ENCODE measurements at places on chromosomes 1 and 21.
A peak's percentile ranks its signal among the peaks of the same experiment; 100 is the strongest.

- no peak for DNase-seq
These were observed 216.5 kb downstream of the PRDM2 start for GRCh38 chr1:13916530-13916929.

DNA sequence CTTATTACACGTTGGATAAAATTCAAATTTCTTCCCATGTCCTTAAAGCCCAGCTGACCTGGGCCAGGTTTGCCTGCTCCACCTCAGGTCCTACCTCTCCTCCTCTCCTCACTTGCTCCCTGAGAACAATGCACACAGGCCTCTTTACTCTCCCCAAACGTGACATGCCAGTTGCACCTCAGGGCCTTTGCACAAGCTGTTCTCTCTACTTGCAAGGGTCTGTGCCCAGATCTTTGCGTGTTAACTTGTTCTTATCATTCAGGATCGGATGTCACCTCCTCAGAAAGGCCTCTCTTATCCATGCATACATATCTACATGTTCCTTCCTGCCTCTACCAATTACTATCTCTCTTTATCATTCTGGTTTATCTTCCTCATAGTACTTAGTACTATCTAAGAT is 14.7 kb upstream of the LEFTY1 start:
- no peak for DNase-seq

GRCh38 chr1:230277201-230278025 is 148.7 kb downstream of the PGBD5 start:
- no peak for DNase-seq

GRCh38 chr1:9291914-9292360 is 757 bp upstream of the SPSB1 start:
- no peak for DNase-seq

GRCh38 chr1:2952371-2952770 is 68.9 kb upstream of the ACTRT2 start:
- no peak for DNase-seq

GRCh38 chr1:200130552-200130951 is 103.0 kb downstream of the NR5A2 start:
- no peak for DNase-seq

- no peak for DNase-seq
These were observed 18.7 kb downstream of the STK40 start for GRCh38 chr1:36367066-36367465.

DNA sequence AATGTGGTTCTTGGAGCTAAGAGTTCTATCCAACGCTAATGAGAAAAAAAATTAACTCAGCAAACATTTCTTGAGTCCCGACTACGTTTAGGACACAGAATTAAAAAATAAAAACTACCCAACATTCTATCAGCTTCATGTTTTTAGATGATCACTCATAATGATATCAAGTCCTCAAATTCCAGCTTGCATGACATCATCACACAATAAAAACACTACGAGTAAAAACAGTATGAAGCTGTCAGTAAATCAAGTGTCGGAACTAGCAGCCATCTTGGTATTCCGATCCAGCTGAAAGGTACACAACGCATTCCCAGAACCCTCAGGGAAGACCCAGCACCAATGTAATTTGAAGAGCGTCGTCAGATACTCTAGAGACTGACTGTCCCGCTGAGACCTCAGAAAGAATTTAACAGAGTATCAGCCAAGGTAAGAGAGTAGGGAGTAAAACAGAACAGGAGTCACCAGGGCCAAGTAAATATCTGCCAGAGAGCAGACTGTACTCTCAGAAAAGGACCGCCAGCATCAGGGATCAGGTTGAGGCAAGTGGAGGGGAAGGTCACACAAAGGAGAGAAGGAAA is 57.0 kb downstream of the NRIP1 start:
- no peak for DNase-seq

DNA sequence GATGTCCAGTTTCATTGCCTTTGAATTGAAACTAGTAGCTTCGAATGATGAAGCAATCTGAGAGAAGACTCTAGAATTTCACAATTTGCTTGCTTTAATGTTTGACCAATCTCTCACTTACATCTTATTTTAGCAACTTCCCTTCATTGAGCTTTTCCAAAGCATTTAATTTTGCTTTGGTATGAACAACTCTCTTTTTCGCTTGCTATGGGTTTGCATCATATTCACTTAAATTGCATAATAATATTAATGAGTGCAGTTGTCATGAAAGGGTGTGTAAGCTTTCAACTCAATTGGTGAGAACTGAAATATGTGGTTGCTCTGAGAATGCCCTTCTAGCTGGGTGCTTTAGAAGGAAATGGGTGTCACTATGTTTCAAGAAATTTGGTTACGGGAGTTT is 309.2 kb downstream of the HLX start:
- DNase-seq: no peak

DNA sequence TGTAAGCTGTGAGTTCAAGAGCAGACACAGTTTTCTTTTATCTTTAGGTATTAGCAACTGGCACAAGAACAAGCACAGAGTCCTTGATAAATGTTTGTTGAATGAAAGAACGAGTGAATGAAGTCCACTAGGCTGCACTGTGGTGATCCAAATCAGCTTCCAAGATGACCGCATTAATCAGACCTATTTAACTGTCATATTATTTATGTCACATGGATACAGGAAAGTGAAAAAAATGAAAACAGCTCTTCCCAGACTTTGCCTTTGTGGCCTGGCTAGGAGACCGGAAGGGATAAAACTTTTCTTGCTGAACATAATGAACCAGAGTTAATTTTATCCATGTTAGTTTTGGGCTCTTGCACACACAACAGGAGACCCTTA is 261.3 kb downstream of the TNR start:
- DNase-seq: no peak

GRCh38 chr1:30662291-30662840 is 61.0 kb downstream of the MATN1 start:
- no peak for DNase-seq

DNA sequence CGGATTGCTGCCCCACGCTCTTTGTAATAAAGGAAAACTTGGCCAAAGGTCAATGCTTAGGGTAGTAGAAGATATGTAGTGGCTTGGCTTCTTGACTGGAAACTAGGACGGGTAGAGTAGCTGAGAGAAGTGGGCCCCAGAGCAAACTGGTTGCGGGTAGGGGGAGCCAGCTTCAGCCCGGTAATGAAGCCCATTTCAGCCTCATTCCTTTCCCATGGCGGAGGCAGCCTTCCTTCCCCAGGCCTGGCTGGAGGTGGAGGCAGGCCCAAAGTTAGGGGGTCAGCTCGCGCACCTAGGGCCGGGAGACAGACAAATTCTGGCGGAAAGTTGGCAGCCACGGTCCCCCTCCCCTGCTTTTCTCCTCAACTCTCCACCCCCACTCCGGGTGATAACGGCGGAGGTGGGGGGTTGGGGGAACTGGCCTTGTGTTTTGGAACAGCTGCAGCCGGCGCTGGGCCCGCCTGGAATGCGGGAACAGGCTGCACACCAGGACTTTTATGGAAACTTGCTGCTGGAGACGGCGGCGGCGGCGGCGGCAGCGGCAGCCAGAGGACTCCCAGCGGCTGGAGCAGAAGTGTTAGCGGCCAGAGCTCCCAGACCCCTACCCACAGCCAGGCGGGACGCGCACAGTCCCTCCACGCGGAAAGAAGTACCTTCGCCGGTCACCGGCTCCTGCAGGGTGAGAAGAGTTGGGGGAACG is at the start of gene NEXN:
Gene NEXN (plus strand): TSS at position 544 of the 700 bp plus-strand sequence. CDS start 27,483 bp downstream, outside the sequence.
- DNase-seq: peak; percentile 57

DNA sequence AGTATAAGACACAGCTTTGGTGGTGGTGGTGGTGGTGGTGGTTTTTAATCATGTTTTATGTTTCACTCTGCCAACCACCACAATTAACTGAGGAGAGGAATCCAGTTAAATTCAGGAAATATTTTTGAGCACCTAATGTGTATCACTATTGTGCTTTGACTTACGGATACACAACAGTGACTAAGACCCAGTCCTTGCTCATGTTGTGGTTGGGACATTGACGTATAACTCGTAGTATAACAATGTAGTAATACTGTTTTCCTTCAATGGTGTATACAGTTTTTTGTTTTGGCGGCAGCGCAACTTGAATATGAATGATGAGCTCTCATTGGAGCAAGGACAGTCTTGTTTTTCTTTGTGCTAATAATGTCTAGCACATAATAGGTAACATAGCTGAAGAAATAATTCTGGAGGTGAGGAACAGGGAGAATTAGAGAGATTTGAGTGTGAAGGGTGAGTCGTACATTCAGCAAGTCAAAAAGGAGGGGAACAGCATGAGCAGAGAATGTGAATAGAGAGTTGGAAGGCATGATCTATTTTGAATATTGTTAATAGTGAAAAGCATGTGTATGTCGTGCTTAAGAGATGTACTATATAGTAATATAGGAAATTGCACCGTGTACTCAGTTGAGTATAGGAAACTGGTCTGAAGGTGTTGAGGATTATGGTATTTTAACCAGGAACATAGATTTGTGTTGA is 5.5 kb downstream of the CACYBP start:
- no peak for DNase-seq

DNA sequence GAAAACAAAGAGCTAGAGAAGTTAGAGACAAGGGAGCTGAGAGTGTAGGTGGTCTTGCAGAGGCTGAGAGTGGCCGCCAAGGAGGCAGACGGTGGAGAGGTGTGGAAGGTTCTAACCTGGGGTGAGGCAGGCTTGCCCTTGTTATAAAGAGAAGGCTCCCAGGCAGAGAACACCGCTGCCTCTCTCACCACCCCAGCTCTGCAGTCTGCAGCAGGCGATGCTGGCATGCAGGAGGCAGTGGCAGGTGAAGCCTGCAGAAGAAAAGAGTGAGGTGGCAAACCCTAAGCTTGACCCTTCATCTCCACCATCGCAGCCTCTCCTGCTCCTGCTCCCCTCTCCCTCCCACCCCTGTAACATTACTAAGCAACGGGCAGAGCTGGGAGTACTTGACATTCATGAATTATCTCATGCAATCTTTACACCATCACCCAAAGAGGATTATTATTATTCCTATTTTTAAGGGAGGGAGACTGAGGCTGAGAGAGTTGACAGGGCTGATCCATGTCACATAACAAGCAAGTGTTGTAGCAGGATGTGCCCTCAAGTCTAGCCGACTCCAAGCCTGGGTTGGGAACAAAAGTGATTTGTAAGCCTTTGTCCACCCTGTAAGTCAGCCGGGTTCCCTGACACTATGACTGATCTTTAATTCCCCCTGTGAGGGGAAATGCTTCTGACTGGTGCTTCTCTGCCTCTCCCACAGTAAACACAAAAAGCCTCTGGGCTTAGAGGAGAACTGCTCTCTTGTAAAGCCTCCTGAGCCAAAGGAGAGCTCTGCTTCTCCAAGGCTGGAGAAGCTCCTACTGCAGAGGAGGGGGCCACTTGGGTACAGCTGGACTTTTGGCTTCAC is 36.1 kb downstream of the KANK4 start:
- DNase-seq: no peak

GRCh38 chr1:244447552-244447951 is 4.2 kb downstream of the ADSS2 start:
- DNase-seq: no peak

GRCh38 chr1:94970783-94971182 is 43.9 kb upstream of the CNN3 start:
- DNase-seq: no peak

GRCh38 chr1:154276797-154277196 is 4.4 kb downstream of the HAX1 start:
- no peak for DNase-seq

- DNase-seq: no peak
These were observed 163.1 kb downstream of the PTPRU start for GRCh38 chr1:29399465-29399864.
